NCI-H82 (cell line): ENCODE measurements at places on chromosomes 2 and 18.

DNA sequence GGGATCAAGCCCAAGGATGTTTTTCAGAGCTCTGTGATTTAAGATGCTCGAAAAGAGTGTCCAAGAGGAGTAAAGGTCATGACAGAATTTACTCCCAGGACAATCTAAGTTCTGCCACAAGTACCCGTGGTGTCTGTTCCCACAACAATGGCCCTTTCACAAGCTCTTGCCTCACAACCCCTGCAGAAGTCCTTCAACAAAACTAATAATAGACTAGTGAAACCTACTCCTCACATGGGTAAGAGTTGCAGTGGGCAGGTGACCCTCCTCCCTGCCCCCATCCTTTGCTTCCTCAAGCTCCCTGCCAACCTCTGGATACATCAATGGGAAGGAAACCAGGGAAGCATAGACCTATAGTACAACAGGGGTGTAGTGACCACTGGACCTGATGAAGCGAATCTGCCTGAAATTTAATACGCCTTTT, 34.9 kb downstream of the PTCD3 start:
- DNase-seq: no peak

GRCh38 chr2:230690439-230690838, 22.2 kb upstream of the CAB39 start:
- no peak for DNase-seq

- peak; percentile 76 for DNase-seq
These were observed 86.9 kb downstream of the LIMS1 start for GRCh38 chr2:108621087-108621559.

- peak; percentile 11 for DNase-seq
These were observed 36.9 kb downstream of the SCN1A start for GRCh38 chr2:166090908-166091307.

- DNase-seq: no peak
These were observed 9.2 kb downstream of the NMI start for GRCh38 chr2:151280271-151280670.

DNA sequence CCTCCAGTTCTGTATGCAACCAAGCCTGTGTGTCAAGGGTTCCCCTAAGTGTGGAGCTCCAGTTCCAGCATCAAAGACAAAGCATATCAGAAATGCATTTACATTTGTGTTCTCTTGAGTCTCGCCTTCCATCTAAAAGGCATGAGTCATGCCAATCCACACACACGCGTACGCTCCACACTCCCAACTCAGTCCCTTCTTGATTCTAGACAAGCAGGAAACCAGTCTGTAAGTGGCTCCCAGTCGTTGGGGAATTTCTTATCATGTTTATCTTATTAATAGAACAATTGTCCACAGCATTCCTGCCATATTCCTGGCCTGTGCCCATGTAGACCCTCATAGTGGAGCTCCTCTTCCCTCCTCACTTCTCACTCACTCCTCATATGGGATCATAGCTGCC, 86.4 kb upstream of the SLC35G4 start:
- no peak for DNase-seq

DNA sequence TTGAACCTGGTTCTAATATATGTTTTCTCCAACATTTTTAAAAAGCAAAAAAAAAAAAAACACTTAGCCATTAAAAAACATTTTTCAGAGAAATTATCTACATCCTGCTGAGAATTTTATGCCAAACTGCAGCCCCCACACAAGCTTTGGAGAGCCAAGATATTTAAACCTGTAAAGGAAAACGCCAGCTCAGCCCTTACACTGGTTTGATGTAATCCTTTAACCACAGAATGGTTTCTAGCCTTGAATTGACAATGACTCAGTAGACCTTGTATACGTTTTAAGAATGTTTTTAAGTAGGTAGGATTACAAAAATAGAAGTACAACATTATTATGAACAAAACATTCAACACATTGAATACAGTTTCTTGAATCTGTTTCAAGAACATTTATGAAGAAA, 113.6 kb downstream of the BABAM2 start:
- DNase-seq: no peak

DNA sequence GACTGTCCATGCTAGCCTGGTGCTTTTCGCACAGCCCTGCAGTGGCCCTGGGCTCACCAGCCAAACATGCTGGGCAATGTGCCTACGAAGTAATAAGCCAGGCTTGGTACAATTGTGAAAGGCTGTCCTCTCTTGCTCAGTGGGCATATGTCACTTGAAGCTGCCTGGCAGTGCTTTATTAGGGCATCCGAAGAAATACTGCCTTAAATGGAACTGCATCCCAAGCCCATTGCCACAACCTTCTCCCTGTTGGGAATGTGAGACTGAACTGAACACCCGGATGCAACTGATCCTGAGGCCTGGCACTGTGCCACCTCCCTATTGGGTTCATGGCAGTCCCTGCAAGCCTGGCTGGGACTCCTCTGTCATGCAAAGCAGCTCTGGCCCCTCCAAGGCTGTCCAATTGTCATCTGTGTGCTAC, 15.9 kb downstream of the CAPG start:
- no peak for DNase-seq

DNA sequence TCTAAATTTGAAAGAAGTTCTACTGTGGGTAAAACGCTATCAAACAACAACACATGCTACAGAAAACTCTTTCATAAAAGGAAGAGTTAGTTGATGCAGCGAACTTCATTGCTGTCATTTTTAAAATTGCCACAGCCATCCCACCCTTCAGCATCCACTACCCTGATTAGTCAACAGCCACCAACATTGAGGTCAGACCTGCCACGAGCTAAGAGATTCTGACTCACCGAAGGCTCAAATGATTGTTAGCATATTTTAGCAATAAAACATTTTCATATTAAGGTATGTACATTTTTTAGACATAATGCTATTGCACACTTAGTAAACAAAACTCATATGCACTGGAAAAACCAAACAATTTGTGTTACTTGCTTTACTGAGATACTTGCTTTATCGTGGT, 347.1 kb downstream of the CLIP4 start:
- DNase-seq: no peak

GRCh38 chr2:208366215-208367127, 40.1 kb upstream of the PTH2R start:
- no peak for DNase-seq

GRCh38 chr2:23635442-23636340, 250.7 kb downstream of the KLHL29 start:
- DNase-seq: no peak

GRCh38 chr18:66316701-66317100, 287.2 kb downstream of the CDH19 start:
- DNase-seq: no peak

DNA sequence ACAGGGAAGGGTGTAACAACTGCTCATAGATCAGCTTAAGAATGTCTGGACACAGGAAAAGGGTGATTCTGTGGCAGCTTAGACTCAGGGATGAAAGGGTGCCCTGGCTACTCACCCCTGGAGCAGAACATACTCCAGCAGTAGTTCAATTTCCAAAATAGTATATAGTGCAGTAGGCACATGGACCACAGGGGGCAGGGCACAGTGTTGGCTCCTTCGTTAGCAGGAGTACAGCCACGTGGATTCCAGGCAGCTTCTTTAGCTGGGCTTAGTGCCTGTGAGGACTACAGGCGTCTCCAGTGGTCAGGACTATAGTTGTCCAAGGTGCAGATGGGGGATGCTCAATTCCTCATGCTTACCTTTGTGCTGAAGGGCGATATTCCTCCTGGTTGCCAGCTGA, 277.5 kb upstream of the DDX18 start:
- peak; percentile 21 for DNase-seq

GRCh38 chr2:157339965-157340655, 14.5 kb upstream of the ERMN start:
- DNase-seq: no peak

- DNase-seq: no peak
These were observed 104.5 kb downstream of the GPD2 start for GRCh38 chr2:156540706-156541105.

- no peak for DNase-seq
These were observed 403.7 kb upstream of the MEIS1 start for GRCh38 chr2:66031236-66031635.

- peak; percentile 60 for DNase-seq
These were observed 65.2 kb downstream of the BCL11A start for GRCh38 chr2:60488291-60488690.

GRCh38 chr2:239814116-239814860, 210.9 kb downstream of the NDUFA10 start:
- DNase-seq: no peak

DNA sequence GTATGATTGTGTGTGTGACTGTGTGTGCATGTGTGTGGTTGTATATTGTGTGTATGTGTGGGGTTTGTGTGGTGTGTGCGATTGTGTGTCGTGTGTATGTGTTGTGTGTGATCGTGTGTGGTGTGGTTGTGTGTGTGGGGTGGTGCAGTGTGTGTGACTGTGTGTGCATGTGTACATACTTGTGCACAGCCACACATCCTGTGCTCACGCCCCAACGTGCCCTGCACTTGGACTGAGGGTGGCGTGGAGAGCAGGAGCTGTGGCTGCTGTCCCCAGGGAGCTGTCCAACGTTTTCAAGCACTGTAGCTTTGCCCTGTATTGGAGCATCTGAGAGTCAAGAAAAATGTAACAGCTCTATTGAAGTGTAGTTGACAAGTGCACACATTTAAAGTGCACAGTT, 243.2 kb upstream of the HDAC4 start:
- DNase-seq: no peak

DNA sequence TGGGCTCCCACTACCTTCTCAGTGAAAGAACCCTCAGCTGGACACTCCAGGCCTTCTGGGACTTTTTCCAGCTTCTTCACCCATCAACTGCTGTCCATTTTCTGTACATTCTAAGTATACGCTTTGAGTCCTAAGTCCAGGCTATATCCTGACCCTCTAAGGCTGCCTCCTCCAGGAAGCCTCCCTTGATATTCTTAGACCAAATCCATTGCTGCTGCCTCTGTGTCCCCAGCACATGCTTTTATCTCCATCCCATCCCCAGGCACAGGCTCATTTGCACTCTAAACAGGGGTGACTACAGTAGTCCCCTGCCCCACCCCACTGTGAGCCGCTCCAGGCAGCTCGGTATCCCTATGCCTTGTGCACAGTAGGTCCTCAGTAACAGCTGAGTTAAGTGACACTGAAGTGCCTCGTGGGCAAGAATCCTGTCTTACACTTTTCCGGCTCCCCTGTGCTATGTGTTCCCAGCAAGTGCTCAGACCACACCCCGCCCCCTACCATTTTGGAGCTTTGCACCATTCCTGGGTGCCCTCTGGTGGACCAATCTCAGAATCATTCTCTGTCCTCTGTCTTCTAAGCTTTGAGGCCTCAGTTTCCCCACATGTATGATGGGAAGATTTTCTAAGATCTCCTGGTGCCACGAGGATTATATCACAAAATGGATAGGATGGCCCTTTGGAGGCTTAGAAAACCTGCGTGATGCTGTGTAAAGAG, 34.9 kb downstream of the EMX1 start:
- no peak for DNase-seq
